Fibroblast of skin of left quadriceps (primary cell): ENCODE measurements at places on chromosomes 11 and 22.

- no peak for DNase-seq
Measured at GRCh38 chr11:11808992-11809615, 32.7 kb upstream of the USP47 start.

- no peak for DNase-seq
Measured at GRCh38 chr11:105592035-105592434, 17.8 kb upstream of the GRIA4 start.

- DNase-seq: peak; percentile 44
Measured at GRCh38 chr11:67382276-67383136, 9.1 kb upstream of the CLCF1 start.

- DNase-seq: peak; percentile 20
Measured at GRCh38 chr11:83827940-83828554, 541.9 kb upstream of the CCDC90B start.

- peak; percentile 83 for DNase-seq
Measured at GRCh38 chr11:86174101-86175046, 70.2 kb upstream of the EED start.

- DNase-seq: no peak
Measured at GRCh38 chr11:97092823-97093222, 703.0 kb downstream of the JRKL start.

GRCh38 chr11:88521399-88521798 lies 183.9 kb upstream of the CTSC start:
- DNase-seq: no peak
